Pulmonary artery endothelial cell (primary cell): ENCODE measurements at places on chromosomes 1 and 21. TPM values are rescaled to one million over a fixed set of nuclear protein-coding genes. Genes with fewer than 3 reads are reported as not detected.

GRCh38 chr1:201511941-201512539, 5.1 kb upstream of the CSRP1 start:
- DNase-seq, result no peak

DNA sequence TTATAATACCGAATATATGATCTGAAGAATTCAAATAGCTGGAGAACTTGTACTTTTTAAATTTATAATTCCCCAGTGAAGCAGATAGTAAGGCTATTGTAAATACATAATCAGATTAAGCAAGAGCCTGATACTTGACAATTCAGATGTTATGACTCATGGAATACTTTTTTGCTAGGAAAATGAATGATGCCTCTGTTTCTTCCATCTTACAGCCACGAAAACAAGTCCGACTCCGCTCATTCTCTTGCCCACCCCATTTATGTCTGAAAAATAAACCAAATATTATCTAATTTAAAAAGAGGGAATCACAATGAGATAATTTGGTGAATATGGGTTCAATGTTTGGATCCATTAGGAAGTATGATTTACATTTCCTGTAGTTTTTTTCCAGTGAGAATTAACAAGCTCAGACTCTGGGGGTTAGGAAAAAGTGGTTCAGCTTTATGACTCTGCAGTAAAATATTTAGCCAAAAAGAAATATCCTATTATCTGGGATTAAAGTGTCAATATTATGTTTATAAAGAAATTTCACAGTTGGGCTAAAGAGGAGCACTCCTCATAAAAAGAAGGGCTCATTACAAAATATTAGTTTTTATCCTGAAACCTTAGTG, 50.4 kb upstream of the DAB1 start:
- DNase-seq, result no peak

- no peak for DNase-seq
These were observed 91.2 kb upstream of the JUN start for GRCh38 chr1:58874757-58875755.

- peak; percentile 87 for DNase-seq
These were observed 5.8 kb downstream of the INKA2 start for GRCh38 chr1:111733183-111733991.

- no peak for DNase-seq
These were observed 8.4 kb downstream of the FOXE3 start for GRCh38 chr1:47424336-47424982.

- peak; percentile 75 for DNase-seq
These were observed 39.5 kb downstream of the EPHB2 start for GRCh38 chr1:22749919-22750684.

DNA sequence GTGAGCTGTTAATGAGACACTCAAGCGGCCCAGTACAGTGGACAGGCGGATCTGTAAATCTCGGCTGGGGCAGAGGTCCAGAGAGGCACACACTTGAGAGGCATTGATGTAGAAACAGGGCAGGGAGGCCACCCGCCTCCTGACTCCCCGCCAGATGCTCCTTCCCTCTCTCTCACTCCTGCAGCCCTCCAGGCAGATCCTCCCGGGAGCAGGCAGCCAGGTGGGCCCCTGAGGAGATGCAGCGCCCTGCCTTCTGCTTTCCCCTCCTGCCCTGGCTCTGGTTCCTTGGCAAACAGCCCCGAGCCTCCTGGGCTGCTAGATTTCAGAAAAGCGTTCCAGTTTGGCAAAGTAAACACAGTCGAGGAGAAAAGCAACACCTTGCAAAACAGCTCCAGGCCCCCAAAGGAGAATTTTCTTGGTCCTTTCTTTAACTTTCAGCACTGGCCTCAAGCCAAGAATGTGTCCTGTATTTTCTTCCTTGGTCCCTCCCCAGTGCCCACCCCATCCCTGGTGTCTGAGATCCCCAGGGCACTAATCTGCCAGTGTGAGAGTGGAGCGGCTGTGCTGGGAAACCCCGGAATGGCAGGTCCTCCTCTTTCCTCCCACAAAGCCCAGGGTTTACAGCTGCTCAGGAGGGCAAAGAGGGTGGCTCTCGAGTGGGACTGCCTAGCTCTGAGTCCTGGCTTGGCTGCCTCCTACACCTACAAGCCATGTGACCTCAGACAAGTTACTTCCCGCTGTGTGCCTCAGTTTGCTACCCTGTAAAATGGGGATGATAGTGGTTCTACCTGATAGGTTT, 29.4 kb upstream of the IFNLR1 start:
- no peak for DNase-seq

The G0S2 gene
- total RNA-seq, result 2.0 and 16.0 TPM in 2 replicates

The CLDN17 gene
- not detected in 2 replicates for total RNA-seq

GRCh38 chr1:116910379-116911187, 867 bp downstream of the PTGFRN start:
- DNase-seq, result no peak

DNA sequence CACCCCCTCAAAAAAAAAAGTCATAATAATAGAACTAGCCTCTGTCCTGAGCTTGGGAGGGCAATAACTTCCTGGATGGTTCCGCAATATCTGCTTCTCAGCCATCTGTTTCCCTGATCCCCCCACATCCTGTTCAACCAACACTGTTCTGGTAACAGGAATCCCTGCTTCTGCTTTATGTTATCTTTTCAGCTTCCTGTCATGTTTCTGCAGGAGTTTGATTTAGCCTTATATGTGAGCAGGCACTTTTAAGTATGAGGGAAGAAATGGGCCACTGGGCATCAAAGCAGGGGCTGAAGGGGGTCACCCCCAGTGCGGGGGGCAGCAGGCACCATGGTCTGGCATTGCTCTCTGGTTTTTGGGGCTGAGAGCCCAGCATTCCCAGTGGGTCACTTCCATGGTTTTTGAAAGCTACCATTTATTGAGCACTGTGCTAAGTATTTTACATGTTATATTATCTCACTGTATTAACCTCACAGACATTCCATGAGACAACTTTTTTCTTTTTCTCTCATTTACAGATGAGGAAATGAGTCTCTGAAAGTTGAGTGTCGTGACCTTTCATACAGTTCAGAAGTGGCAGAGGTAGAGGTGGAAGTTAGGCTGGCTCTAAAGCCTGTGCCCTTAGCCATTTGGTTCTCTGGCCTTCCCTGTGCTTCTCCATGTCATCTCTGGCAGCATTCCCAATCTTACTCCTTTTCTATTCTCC, 61.9 kb downstream of the DNTTIP2 start:
- DNase-seq, result peak; percentile 92

The JAM2 gene
- total RNA-seq, result 2.2 TPM in 2 replicates

The AGT gene
- total RNA-seq, result 0.04 TPM in 1 of 2 replicates, not detected in the other
